ENCODE measurements at places on chromosomes 6 and 20. TPM values are rescaled to one million over a fixed set of nuclear protein-coding genes. Genes with fewer than 3 reads are reported as not detected.

The ZNF334 gene
- polyA plus RNA-seq, result 4.5 TPM

GRCh38 chr6:89079511-89080234 lies 878 bp upstream of the PNRC1 start:
- peak; percentile 29 for DNase-seq

The HCK gene
- polyA plus RNA-seq, result not detected

GRCh38 chr20:208942-209566 lies 18.0 kb upstream of the DEFB129 start:
- DNase-seq, result peak; percentile 41

- no peak for DNase-seq
Observed at GRCh38 chr6:43706788-43707187, 19.2 kb upstream of the MRPS18A start.
